Urothelium cell line (cell line): ENCODE measurements at places on chromosomes 6 and 20.
A peak's percentile ranks its signal among the peaks of the same experiment; 100 is the strongest.

GRCh38 chr6:44727651-44728630 lies 340.4 kb downstream of the CDC5L start:
- no peak for DNase-seq

DNA sequence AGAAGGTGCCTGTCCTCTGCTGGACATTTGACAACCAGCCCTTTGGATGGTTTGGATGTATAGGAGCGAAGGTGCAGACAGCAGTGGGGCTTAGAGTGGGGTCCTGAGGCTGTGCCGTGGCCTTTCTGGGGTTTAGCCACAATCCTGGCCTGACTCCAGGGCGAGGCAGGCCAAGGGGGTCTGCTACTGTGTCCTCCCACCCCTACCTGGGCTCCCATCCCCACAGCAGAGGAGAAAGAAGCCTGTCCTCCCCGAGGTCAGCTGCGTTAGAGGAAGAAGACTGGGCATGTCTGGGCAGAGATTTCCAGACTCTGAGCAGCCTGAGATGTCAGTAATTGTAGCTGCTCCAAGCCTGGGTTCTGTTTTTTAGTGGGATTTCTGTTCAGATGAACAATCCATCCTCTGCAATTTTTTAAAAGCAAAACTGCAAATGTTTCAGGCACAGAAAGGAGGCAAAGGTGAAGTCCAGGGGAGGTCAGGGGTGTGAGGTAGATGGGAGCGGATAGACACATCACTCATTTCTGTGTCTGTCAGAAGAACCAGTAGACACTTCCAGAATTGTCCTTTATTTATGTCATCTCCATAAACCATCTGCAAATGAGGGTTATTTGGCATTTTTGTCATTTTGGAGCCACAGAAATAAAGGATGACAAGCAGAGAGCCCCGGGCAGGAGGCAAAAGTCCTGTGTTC lies 1.3 kb upstream of the CDKN1A start:
- DNase-seq = no peak

GRCh38 chr6:10460096-10460495 lies 45.2 kb upstream of the TFAP2A start:
- no peak for DNase-seq

DNA sequence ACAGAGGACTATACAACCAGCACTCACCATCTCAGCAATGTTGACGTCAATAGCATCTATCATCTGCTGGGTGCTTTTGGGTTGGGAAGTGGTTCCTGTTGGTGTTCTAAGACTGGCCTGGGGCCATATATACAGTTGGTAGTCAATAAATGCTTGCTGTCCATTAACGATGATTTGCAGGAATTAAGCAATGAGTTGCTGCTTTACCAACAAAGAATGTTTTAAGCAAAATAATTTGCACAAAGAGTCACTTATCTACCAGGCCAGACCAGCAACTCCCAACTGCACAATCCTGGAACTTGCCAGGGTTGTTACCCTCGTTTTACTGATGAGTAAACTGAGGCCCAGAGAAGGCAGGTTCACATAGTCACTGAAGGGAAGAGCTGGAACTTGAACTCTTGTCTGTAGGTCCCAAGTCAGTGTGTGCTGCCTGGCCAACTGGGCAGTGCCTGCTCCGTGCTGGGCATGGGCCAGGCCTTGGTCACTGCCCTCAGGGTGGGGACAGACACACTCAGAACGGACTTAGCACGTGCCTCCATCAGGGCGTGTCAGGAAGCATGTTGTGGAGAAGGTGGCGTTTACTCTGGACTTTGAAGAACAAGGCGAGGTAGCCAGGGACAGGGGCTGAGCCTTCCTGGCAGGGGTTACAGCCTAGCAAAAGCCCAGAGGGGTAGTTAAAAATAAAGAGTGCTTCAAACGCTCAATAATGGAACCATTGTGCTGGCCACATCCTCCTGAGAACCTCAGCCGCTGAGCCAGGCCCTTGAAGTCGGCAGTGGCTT lies 2.5 kb upstream of the SRC start:
- no peak for DNase-seq

- no peak for DNase-seq
Measured at GRCh38 chr20:9043364-9043763, 25.5 kb upstream of the PLCB4 start.

GRCh38 chr6:36322591-36322990 lies 14.1 kb downstream of the BNIP5 start:
- DNase-seq = no peak

GRCh38 chr6:111050261-111051023 lies 36.9 kb upstream of the SLC16A10 start:
- DNase-seq = no peak

GRCh38 chr6:118748311-118749062 lies 97.1 kb upstream of the CEP85L start:
- no peak for DNase-seq

GRCh38 chr6:163496205-163496604 lies 81.7 kb downstream of the QKI start:
- no peak for DNase-seq

DNA sequence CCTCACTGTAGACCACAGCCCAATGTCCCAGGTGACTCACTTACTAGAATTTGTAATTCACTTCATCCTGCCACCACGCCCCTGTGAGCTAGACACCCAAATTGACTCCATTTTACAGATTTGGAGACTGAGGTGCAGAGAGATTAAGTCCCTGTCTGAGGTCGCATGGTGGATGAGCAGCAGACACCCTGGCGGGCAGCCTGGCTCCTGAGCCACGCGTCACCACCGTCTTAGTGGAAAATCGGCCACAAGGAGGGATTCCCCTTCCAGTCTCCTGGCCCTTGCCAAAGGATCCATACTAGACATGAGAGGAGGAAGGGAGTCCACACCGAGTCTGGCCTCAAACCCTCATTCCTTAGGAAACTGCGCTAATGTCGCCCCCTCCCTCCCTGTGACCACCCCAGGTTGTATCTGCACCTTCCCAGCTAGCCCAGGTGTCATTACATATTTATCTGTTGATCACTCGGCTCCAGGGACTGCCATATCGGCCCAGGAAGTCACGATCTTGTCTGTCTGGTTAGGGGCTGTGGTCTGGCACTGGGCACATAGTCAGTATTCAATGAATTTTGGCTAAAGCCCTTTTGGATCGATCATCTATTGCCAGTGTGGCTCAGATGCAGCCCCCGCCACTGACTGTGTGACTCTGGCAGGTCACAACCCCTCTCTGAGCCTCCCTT lies 25.7 kb upstream of the PTGIS start:
- no peak for DNase-seq

DNA sequence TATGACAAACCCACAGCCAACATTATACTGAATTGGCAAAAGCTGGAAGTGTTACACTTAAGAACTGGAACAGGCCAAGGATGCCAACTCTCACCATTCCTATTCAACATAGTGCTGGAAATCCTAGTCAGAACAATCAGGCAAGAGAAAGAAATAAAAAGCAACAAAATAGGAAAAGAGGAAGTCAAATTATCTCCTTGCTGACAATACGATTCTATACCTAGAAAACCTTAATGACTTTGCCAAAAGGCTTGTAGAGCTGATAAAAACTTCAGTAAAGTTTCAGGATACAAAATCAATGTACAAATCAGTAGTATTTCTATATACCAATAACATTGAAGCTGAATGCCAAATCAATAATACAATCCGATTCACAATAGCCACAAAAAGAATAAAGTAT lies 32.4 kb downstream of the OR5V1 start:
- no peak for DNase-seq

- no peak for DNase-seq
Measured at GRCh38 chr20:8227293-8227692, 95.2 kb downstream of the PLCB1 start.

DNA sequence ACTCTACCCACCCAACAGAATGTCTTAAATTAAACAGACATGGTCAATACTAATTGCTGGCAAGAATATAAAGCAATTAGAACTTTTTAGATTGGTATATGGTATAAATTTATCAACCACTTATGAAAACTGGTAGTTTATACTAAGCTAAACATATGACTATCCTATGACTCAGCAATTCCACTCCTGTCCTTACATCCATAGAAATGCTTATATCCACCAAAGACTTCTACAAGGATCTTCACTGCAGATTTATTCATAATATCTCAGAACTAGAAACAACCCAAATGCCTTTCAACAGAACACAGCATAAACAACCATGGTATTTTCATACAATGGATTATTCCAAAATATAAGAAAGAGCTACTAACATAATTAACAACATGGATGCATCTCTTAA lies 4.6 kb downstream of the ZNF184 start:
- DNase-seq = no peak

GRCh38 chr20:7695635-7696034 lies 244.6 kb downstream of the HAO1 start:
- peak; percentile 14 for DNase-seq

GRCh38 chr6:15355683-15356099 lies 109.8 kb downstream of the JARID2 start:
- no peak for DNase-seq

GRCh38 chr20:44264287-44264686 lies 17.2 kb downstream of the GDAP1L1 start:
- DNase-seq = no peak
